ENCODE measurements at places on chromosomes 16 and 17.

DNA sequence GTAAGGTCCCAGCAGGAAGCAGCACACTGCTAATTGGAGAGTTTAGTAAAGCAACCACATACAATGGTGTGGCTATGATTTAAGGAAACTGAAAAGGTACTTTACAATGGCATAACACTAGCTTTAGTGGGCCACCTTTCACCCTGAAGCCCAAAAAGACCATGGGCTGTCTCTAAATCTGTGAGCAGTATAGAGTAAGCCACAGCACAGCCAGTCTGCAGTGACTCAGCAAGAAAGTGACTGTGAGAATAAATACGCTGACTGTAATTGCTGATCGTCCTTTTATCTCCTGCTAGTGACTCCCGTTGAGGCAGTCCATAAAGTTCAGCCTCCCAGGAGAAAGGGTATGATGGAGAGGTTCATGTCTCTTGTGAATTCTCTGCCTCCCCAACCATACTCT is 679.8 kb upstream of the KIF2B start:
- no peaks in the 10 kb centered on the region for H3K4me1 ChIP-seq
- no peak for DNase-seq
- no peak overlapping the region for H3K27ac ChIP-seq
- H3K27me3 ChIP-seq: no peaks in the 10 kb centered on the region

DNA sequence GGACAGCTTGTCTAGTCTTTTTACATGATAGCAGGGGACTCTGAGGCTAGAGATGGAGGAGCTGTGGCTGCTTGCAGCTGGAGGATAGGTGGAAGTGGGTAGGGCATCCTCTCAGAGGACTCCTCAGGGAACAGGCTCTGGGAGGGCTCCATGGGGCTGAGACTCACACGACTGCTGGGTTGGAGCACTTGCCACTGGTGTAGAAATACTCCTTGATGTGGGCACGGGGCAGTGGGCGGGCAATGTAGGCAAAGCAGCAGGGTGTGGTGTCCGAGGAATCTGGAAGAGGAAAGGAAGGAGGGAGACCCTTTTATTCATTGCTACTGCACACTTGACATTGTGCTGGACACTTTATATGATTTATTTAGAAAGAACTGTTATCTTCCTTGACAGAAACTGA is 1.8 kb downstream of the CCL5 start:
- no peak overlapping the region for H3K4me3 ChIP-seq
- no peak overlapping the region for H3K27ac ChIP-seq
- peaks cover 3% of the 10 kb centered on the region for H3K27me3 ChIP-seq
- peaks cover 4% of the 10 kb centered on the region for H3K4me1 ChIP-seq
- no peaks in the 10 kb centered on the region for H3K36me3 ChIP-seq

GRCh38 chr17:49388290-49388640 is 26.2 kb upstream of the ZNF652 start:
- no peak overlapping the region for H3K27ac ChIP-seq
- H3K36me3 ChIP-seq: no peaks in the 10 kb centered on the region
- peaks cover 7% of the 10 kb centered on the region for H3K27me3 ChIP-seq
- DNase-seq: no peak

DNA sequence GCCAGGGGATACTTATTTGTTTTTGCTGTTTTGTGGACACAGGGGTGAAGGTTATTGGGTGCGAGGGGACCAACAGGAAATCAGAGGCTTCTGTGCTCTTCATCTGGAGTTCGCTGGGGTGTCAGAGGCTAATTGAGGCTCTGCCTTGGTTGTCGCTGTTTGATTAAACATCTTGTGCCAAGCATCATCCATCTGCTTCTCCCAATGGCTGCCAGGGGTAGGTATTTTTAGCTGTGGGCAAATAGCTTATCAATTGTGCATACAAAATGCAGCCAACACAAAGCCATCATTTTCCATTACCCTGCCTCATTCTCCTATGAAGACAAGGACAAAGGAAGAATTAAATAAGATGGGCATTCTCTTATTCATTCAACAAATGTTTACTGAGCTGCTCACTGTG is 27.8 kb downstream of the GPR139 start:
- no peak overlapping the region for H3K4me3 ChIP-seq
- H3K4me1 ChIP-seq: no peaks in the 10 kb centered on the region
- DNase-seq: no peak
- no peaks in the 10 kb centered on the region for H3K36me3 ChIP-seq

- H3K4me3 ChIP-seq: no peak overlapping the region
- peaks cover 100% of the 10 kb centered on the region for H3K27me3 ChIP-seq
- no peak overlapping the region for H3K27ac ChIP-seq
- H3K36me3 ChIP-seq: no peaks in the 10 kb centered on the region
- no peak for DNase-seq
- no peaks in the 10 kb centered on the region for H3K4me1 ChIP-seq
These were observed 25.0 kb downstream of the HOXB1 start for GRCh38 chr17:48505788-48506187.

GRCh38 chr16:88503374-88503770 is 50.3 kb downstream of the ZFPM1 start:
- no peak overlapping the region for H3K27ac ChIP-seq
- H3K4me1 ChIP-seq: peaks cover 17% of the 10 kb centered on the region
- H3K36me3 ChIP-seq: no peaks in the 10 kb centered on the region
- DNase-seq: no peak
- no peaks in the 10 kb centered on the region for H3K27me3 ChIP-seq
- H3K4me3 ChIP-seq: no peak overlapping the region

All from left ventricle myocardium inferior (tissue), 1 donor.